CD4-positive, alpha-beta T cell (primary cell): ENCODE measurements at places on chromosomes 13 and 19. TPM values are rescaled to one million over a fixed set of nuclear protein-coding genes. Genes with fewer than 3 reads are reported as not detected.

GRCh38 chr13:52348071-52348470, 57.9 kb downstream of the THSD1 start:
- H3K27me3 ChIP-seq = no peaks in the 10 kb centered on the region
- H3K27ac ChIP-seq = no peak overlapping the region
- no peak overlapping the region for H3K4me3 ChIP-seq

- H3K4me1 ChIP-seq = peaks cover 9% of the 10 kb centered on the region
- no peak overlapping the region for H3K27ac ChIP-seq
- no peak for DNase-seq
Observed at GRCh38 chr13:25170554-25171111, 1.5 kb downstream of the AMER2 start.

DNA sequence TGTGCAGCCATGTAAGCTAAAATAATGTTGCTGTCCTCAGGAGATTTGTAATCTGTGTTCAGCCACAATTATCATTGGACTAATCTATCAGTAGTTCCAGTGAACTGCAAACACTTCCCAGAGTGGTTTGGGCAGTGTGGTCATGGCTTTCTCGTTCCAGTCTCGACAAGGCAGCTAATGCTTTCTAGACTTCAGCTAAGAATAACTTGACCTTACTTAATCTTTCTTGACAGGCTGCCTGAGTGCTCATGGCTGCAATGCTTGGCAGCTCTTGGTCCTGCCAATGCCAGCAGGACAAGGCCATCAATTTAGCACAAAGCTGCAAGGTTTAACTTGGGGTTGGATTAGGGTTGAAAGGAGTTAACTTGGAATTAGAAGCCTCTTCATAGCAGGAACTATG, 32.8 kb downstream of the ATP12A start:
- no peaks in the 10 kb centered on the region for H3K27me3 ChIP-seq
- H3K27ac ChIP-seq = no peak overlapping the region
- DNase-seq = no peak
- H3K36me3 ChIP-seq = no peaks in the 10 kb centered on the region

Gene LILRB4
- 0.22 TPM for total RNA-seq

Gene ZNF784
- 11.2 TPM for total RNA-seq
